Neural crest cell (in vitro differentiated cells): ENCODE measurements at places on chromosomes 13 and 19. TPM values are rescaled to one million over a fixed set of nuclear protein-coding genes. Genes with fewer than 3 reads are reported as not detected.

Gene IQCN
- 2.2 and 2.5 TPM in 2 replicates for total RNA-seq

Gene SELENOV
- not detected in 2 replicates for total RNA-seq

- DNase-seq: no peak
These were observed 2210.2 kb upstream of the PCDH20 start for GRCh38 chr13:63625869-63626268.

DNA sequence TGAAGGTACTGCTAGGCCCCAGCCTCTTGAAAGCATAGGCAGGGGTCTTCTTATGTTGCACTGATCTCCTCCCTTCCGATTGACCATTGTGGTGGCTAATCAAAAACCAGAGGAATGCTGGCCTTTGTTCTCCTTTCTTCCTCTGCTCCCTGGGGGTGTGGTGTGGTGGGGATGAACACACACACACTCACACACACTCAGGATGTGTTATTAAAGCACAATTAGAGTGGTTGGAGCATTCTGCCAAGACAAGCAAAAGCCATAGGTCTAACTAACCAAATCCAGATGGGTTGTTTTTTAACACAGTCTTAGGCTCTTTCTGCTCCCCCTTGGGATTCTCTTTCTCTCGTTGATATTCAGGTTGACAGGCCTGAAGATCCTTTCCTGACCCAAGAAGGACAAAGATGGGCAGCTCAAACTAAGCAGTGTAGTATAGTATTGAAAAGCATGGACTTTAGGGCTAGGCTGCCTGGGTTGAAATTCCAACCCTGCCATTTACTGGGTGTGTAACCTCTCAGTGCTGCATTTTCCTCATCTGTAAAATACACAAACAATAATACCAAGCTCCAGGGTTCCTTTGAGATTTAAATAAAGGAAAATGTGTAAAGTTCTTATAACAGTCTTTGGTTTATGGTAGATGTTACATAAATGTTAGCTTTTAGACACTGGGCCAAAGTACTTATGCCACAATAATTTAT is 25.5 kb upstream of the DGKH start:
- DNase-seq: no peak

GRCh38 chr19:4061683-4062418 is 4.8 kb downstream of the ZBTB7A start:
- DNase-seq: no peak
